ENCODE measurements at places on chromosomes 4 and X.

- DNase-seq = no peak
Measured at GRCh38 chr4:13445841-13446790, 38.0 kb downstream of the RAB28 start.

DNA sequence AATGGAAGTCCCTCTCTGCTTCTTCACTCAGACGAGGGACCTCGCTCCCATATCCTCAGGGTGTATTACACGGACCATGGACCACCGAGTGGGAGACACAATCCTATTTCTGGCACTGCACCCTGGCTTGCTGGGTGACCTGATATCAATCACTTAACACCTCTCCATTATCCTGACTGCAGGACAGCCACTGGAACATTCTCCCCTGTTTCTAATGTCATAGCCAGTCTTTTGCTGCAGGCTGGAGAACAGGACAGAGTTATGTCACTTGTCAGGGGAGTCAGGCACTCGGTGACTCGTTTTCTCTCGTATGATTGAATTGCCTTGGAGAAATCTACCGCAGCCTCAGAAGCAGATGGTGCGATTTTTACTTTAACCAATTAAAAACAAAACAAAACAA lies 219.1 kb upstream of the IGFBP7 start:
- DNase-seq = no peak

- peak; percentile 45 for DNase-seq
Measured at GRCh38 chr4:48341776-48342605, 662 bp downstream of the SLAIN2 start.

DNA sequence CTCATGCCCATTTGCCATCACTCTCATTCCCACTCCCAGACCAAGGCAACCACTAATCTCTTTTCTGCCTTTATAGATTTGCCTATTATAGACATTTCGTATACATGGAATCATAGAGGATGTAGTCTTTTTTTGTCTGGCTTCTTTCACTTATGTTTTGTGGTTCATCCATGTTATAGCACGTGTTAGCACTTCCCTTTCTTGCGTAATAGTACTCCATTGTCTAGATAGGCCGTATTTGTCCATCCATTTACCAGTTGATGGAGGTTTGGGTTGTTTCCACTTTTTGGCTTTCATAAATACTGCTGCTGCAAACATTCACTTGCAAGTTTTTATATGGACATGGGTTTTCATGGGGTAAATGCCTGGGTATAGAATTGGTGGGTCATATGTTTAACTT lies 48.4 kb downstream of the KIF4A start:
- no peak for DNase-seq

- DNase-seq = no peak
Measured at GRCh38 chr4:11455201-11455835, 26.6 kb upstream of the HS3ST1 start.

GRCh38 chrX:153055871-153056749 lies at the start of gene PNMA3:
Gene PNMA3, plus strand, starts transcription at chrX:153056470. Its CDS starts 586 bp downstream, at chrX:153057056.
- DNase-seq = no peak

DNA sequence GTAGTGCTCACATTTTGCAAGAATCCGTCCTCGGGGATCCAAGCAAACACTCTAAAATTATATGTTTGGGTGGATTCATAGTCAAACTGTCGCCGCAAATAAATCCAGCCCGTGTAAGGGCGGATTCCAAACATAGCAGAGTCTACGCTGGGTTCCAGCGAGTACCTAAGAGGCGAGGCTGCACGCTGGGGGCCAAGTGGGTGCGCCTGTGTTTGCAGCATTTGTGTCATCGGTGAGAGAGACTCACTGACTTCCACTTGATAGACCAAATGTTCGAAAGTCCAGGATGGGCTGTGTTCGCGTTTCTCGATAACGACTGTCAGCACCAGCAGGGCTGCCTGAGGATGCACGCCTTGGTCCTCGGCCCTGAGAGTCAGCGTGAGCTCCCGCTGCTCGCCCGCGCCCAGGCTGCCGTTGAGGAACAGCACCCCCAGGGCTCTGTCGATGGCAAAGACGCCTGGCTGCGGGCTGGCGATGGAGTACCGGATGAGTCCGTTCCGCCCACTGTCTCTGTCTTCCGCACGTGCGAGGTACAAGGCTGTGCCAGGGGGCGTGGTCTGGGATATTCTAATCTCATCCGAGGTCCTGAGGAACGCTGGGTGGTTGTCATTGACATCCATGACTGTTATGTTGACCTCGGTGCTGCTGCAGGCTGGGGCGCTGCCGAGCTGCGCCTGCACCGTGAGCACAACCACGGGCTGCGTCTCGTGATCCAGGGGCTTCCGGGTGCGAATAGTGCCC lies 158.7 kb downstream of the DCHS2 start:
- peak; percentile 58 for DNase-seq

DNA sequence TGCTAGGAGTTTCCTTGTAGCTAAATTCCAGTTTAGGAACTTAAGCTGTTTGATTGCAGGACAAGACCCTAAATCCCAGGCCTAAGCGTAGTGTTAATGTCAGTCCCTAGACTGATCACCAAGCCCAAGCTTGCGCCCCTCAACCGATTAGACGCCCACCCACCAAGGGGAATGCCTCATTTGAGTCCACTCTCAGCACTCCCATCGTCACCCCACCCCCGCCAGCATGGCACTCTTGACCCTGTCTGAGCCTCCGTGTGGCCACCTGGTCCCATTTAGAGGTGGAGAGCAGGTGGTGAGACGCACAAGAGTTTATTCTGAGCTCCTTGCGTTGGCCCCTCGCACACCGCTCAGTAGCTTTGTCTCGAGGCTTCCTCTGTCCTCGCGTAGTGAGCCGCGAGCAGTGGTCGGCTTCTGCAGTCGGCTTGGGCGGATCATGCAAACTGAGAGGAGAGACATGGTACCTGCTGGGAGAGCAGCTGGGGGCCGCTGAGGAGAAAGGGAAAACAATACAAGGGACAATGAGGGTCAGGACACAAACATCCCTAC lies 48.5 kb upstream of the ZNF157 start:
- no peak for DNase-seq

DNA sequence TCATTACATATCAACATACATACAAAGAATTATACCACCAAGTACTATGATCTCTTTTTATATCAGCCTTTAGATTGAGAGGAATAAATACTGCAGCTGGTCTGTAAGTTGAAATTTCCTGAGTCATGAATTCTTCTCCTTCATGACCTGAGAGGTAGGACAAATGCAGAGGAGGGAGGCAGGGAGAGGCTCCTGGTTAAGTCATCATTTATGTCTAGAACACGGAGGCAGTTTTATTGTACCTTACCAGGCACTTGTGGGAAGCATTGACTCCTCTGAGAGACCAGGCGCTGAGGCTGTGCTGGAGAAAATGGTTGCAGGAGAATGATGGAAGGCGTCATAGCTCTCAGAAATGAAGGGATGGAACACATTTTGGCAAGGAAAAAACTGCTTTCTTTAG lies 12.5 kb upstream of the CASK start:
- no peak for DNase-seq

GRCh38 chrX:526295-527224 lies 104.0 kb upstream of the SHOX start:
- DNase-seq = no peak

GRCh38 chr4:183610033-183610432 lies 49.0 kb downstream of the RWDD4 start:
- no peak for DNase-seq

- no peak for DNase-seq
Measured at GRCh38 chrX:97820170-97820569, 936.5 kb downstream of the RPA4 start.

- DNase-seq = no peak
Measured at GRCh38 chr4:15402974-15403373, 24.9 kb upstream of the C1QTNF7 start.

- no peak for DNase-seq
Measured at GRCh38 chr4:108449129-108449528, 171.2 kb upstream of the RPL34 start.

- DNase-seq = no peak
Measured at GRCh38 chr4:85919200-85919887, 440.5 kb downstream of the MAPK10 start.

GRCh38 chr4:172344308-172344938 lies 531.2 kb downstream of the GALNTL6 start:
- no peak for DNase-seq

DNA sequence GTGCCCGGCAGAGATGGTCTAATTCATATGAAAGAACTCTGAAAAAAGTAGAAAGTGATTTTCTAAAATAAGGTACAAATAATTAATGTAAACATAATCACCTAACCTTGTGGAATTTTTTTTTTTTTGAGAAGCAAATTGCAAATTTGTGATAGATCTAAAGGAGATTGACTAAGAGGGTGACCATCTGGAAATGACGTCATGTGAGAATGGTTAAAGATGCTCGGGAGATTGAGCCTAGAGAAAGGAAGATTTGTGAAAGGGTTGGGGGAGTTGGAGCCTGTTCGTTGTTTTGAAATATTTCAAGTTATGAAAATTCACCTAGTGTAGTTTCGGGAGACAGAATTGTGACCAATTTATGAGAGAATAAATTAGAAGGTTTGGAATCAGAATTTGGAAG lies 115.7 kb upstream of the ANK2 start:
- DNase-seq = no peak

DNA sequence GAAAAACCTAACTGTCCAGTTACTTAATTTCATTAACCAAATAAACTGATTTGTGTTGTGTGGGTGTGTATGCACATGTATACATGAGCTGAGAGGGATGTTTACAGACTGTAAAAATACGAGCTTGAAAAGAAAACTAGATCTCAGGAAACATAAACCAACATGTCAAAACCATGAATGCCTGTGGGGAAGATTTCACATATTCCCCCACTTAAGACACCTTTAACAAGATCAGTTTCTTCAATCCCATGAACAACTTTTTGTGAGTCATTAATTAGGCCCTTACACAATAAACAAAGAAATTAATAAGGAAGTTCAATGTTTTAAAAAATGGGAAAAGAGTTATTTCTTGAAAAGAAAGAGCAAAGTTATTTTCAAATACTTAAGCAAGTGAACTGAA lies 170.8 kb downstream of the ZNF674 start:
- DNase-seq = no peak

DNA sequence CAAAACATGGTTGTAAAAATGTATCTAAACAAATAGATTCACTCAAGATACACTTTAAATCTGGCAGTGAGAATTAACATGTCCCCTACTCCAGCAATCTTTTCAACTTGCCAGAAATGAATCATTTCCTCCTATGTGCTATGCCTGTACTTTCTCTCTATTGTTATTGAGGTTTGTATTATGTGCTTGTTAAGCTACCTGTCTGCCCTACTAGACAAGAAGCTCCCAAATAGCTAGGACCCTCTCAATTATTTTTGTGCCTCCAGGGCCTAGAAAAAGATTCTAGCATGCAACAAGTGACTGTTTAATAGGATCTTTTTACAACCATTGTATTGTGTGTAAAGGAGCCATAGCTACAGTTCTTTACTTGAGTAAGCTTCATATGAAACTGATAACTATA lies 3.5 kb upstream of the SAP30 start:
- DNase-seq = no peak

DNA sequence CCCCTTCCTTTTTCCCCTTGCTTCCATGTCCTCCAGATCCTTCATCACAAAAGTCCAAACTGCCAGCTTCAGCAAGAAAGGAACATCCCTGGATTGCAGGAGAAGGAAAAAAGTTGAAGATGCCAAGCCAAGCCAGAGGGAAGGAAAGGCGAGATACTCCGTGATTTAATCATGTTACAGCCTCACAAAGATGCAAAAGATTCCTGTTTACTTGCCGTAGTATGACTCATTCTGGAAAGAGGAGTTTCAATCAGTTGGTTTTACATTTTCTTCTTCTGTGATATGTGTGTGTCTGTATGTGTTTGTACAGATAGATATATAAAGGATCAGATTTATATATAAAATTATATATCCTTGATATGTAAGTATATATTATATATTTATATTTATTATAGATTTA lies 69.3 kb downstream of the BTC start:
- no peak for DNase-seq

GRCh38 chr4:19486400-19486799 lies 765.3 kb upstream of the SLIT2 start:
- DNase-seq = no peak

DNA sequence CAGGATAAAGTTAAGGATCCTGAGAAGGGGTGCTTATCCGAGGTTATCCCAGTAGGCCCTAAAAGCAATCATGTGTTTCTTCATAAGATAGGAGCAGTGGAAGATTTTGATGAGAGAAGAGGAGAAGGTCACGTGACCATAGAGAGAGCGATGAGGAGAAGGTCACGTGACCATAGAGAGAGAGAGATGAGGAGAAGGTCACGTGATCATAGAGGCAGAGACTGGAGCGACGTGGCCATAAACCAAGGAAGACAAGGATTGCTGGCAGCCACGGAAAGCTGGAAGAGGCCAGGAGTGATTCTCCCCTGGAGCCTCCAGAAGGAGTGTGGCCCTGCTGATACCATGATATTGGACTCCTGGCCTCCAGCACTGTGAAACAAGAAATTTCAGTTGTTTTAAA lies 38.4 kb upstream of the ZNF518B start:
- DNase-seq = no peak

GRCh38 chr4:16116493-16116990 lies 32.7 kb upstream of the PROM1 start:
- no peak for DNase-seq

DNA sequence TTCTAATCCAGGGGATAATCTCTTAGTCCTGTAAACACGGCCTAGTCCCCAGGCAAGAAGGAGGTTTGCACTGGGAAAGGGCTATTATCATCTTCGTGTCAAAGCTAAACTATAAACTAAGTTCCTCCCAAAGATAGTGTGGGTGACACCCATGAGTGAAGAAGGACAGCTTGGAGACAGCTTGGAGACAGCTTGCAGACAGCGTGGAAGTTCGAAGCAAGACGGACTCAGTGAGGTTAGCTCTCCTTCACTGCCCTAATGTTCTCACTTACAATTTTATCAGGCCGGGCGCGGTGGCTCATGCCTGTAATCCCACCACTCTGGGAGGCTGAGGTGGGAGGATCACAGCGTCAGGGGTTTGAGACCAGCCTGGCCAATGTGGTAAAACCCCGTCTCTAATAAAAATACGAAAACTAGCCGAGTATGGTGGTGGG lies 19.2 kb upstream of the PLCXD1 start:
- no peak for DNase-seq

- no peak for DNase-seq
Measured at GRCh38 chr4:147777456-147778091, 45.7 kb downstream of the ARHGAP10 start.

- DNase-seq = peak; percentile 30
Measured at GRCh38 chr4:184273166-184274147, 55.8 kb upstream of the ENPP6 start.

GRCh38 chrX:48902135-48902534 lies 4.4 kb downstream of the PQBP1 start:
- no peak for DNase-seq

GRCh38 chrX:25049971-25050370 lies 34.2 kb upstream of the ARX start:
- no peak for DNase-seq

GRCh38 chr4:13176741-13177142 lies 307.4 kb downstream of the RAB28 start:
- DNase-seq = no peak

DNA sequence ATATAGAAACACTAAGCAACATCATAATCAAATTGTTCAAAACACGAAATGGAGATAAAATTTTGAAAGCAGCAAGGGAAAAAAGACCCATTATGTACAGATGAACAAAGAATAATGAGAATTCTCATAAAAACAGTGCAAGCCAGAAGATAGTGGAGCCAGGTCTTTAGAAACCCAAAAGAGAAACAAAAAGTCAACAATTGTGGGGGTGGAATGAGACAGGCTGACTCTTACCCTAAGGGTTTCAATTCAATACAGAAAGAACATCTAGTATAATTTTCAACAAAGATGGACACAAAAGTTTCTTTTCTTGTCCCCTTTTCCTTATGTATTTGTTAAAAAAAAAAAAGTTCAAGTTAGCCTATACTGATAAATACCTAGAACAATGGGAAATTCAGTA lies 34.0 kb upstream of the MAGEB2 start:
- DNase-seq = no peak
